AG04450 (cell line): ENCODE measurements at places on chromosomes 1 and 21. TPM values are rescaled to one million over a fixed set of nuclear protein-coding genes. Genes with fewer than 3 reads are reported as not detected.

DNA sequence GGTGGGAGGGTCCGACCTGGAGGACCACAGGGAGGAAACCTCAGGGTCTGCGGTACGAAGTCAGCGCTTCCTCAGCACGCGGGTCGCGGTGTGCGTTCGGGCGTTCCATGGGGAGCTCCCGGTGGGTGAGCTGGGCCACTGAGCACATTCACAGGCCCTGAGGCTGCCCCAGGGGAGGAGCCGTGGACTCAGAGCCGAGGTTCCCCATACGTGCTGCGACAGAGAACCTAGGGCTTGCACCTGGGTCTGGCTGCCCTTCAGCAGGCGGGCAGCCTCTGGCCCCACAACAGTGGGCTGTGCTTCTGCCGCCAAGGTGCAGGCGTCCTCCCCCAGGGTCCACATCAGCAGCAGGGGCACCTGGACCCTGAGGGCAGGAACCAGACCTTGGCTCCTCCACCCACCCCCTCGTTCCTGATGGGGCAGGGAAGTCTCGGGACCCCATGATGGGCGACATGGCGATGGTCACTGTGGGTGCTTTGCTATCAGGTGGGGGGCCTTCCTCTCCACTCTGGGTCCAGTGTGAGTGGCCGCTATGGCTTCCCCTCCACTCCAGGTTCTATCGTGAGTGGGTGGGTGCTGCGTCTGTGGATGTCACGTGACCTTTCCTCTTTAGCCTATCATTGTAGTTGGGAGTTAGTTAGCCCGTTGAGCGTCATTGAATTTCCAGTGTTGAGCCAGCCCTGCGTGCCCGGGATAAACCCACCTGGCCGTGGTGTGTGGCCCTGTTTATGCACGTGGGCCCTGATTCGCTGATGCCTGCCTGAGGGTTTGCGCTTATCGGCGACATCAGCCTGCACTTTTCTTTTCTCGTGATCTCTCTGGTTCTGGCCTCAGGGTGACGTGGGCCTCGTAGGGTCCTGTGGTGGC lies 27.9 kb downstream of the FTCD start:
- no peak for DNase-seq

DNA sequence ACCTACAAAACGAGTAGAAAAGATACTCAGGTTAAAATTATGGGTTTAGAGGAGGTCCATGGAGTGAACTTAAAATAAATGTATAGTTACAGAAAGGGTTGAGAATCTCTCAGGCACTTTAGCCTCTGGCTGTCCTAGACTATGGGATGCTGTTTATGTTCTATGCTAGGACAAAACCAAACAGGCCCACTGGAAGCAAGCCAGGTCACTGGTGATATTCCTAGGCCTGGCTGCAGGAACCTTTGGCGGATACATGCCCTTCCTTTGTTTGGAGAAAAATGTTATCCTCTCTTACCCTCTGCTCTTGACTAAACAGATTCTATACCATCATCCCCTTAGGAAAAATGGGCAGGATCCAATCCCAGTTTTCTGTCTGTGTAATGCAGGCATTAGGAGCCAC lies 90.7 kb upstream of the DUSP10 start:
- DNase-seq = no peak

GRCh38 chr1:30928171-30928570 lies 19.6 kb upstream of the SDC3 start:
- DNase-seq = no peak

DNA sequence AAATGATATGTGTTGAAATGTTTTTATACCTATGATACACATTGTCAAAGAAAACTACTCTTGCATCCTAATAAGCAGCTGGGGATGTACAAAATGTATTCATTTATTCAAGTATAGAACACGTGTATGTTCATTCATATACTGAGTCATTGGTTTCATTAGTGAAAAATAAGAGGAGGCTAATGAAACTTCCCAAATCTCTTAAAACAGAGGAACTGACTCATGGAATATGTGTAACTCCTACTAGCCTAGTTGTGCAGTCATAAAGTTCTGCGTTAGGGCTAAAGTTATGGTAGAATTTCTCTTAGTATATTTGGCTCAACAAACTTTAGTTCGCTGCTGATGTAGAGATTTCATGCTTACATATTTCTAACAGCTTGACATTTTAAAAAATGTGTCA lies 441.6 kb downstream of the NCAM2 start:
- no peak for DNase-seq

- no peak for DNase-seq
Measured at GRCh38 chr1:36159614-36160387, 3.8 kb downstream of the MAP7D1 start.

- no peak for DNase-seq
Measured at GRCh38 chr1:154663471-154664060, 55.6 kb upstream of the ADAR start.

DNA sequence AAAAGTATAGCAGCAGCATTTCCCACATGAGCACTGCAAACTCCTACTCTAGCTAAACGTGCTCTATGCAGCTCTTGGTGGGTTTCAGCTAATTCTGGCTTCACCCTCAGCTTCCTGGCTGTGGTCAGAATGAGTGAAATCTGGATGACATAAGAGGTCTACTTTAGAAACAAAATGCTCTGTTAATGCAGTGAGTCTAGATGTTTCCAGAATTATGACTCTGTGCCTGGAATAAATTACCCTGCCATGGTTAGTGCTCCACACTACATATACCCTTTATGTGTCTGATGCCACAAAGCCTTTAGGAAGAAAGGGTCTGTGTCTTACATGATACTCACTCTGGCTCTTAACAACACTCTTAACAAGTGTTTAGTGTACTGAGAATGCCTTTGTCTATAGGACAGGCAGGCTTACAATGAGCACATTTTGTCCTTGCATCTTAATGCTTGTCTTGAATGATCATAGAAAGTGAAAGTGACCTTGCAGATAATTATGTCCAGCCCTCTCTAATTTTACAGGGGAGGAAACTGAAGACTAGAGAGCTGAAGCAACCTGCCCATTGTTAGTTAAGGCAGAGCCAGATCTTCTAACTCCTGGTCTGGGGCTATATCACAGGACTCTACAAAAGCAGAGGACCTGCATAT lies 9.2 kb downstream of the S100A10 start:
- no peak for DNase-seq

Gene CCDC190
- polyA plus RNA-seq = not detected in 2 replicates

Gene KIF14
- 1.5 and 2.9 TPM in 2 replicates for polyA plus RNA-seq
